Placental epithelial cell (primary cell): ENCODE measurements at places on chromosomes 5 and 9. TPM values are rescaled to one million over a fixed set of nuclear protein-coding genes. Genes with fewer than 3 reads are reported as not detected.

The TMC1 gene
- under 0.01 and 0.79 TPM in 2 replicates for total RNA-seq

The WDR36 gene
- total RNA-seq, result 19.6 and 38.2 TPM in 2 replicates

The CATSPER3 gene
- 0.54 TPM in 1 of 2 replicates, not detected in the other for total RNA-seq

The OLFM1 gene
- 0.39 and 1.2 TPM in 2 replicates for total RNA-seq

The PFN3 gene
- not detected in 2 replicates for total RNA-seq

The OSMR gene
- 10.4 and 10.6 TPM in 2 replicates for total RNA-seq

The KCNIP1 gene
- total RNA-seq, result under 0.01 and 0.11 TPM in 2 replicates

The LCN9 gene
- not detected in 2 replicates for total RNA-seq

The HIGD2A gene
- 41.3 and 63.2 TPM in 2 replicates for total RNA-seq

The CCDC192 gene
- total RNA-seq, result 0.39 TPM in 1 of 2 replicates, not detected in the other

The AGXT2 gene
- not detected in 2 replicates for total RNA-seq

The SARDH gene
- total RNA-seq, result 0.33 and 2.4 TPM in 2 replicates

The PCDHA4 gene
- total RNA-seq, result 0.79 and 0.87 TPM in 2 replicates

The PRRC2B gene
- total RNA-seq, result 83.4 and 100 TPM in 2 replicates

The GBGT1 gene
- 3.9 and 12.7 TPM in 2 replicates for total RNA-seq

The SLC6A18 gene
- total RNA-seq, result not detected in 2 replicates

The MEF2C gene
- 0.22 and 0.79 TPM in 2 replicates for total RNA-seq
